ENCODE measurements at places on chromosomes 16 and 17.
A peak's percentile ranks its signal among the peaks of the same experiment; 100 is the strongest.

GRCh38 chr17:80237386-80237785 lies 17.2 kb downstream of the SLC26A11 start:
- DNase-seq, result no peak

- no peak for DNase-seq
Measured at GRCh38 chr17:70128727-70129238, 40.5 kb upstream of the KCNJ2 start.

DNA sequence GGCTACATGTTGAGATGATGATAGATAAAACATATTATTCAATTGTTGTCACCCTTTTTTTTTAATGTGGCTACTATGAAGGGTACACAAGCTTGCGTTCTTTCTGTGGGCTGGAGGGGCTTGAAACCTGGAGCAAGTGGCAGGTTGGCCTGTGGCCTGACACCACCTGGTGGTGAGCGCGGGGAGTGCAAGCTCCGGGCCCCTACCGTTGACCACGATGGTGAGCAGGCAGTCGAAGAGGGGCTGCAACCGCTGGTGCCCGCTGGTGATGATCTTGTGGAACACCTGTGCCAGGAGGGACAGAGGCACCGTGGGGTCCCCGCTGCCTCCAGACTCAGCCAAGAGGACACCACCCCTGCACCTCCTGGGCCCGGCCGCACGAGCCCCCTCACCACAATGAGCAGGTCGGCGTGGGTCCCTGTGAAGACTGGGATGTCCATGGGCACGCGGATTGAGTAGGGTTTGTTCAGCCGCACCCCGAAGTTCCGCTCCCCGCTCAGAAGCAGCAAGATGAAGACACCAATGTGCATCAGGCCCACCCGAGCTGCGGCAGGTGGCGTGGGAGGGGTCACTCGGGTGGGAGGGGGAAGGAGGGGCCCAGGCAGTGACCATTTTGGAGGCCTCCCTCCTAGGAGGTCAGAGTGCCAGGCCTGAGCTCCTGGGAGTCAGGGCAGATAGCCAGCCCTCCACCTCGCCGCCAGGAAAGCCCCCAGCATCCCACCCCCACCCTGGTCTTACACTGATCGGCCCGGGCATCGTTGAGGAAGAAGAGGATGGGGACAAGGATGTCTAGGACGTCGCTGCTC lies 14.4 kb downstream of the HID1 start:
- peak; percentile 25 for DNase-seq

DNA sequence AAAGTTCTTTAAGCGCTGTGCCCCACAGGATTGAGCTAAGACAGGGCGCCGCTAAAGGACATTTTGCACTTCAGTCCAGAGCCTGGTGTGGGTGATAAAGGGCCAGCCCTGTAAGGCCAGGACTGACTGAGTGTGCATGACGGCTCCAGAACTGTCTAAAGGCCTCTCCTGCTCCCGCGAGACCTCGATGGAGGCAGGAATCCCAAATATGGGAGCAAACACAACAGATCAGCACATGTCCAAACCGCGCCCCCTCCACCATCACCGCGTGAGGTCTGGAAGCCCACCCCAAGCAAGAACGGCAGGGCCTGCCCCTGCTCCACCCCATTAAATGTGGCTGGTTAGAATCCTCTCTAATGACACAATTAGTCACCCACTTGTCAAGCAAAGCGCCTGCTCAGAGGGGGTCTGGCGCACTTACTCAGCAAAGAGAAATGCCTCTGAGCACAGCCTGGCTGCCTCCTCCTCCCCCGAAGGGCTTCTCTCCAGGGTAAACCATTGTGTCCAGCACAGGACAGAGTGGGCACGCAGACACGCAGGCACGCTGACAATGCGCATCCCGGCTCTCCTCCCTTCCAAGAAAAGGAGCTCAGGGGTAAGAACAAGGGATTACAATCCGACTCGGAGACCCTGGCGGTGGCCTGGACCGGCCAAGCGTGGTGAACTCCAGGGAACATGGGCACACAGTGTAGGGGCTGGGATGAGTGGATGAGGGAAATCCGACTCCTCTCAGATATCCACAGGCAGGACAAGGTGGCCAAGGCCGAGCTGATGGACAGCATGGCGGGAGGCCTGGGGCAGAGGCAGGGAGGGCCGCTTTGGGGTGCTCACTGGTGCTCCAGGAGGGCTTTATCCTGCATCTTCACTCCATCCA lies 1.5 kb downstream of the MXRA7 start:
- DNase-seq, result peak; percentile 90

DNA sequence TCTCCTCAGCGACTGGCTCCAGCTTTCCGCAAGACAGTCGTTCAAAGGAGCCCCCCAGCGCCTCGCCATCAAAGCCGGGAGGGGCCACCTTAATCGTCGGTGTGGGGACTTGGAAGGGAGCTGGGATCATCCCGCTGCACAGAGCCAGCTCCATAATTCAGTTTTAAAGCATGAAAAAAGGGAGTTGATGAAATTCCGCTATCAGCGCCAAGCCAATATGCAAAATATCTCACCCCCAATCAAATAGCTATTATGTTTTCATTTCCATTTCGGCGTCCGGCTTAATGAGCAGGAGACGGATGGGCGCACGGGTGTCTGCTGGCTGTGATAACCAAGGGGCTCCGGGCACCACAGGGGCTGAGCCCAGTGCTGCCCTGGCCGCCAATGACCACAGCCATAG lies 27.7 kb downstream of the ZFPM1 start:
- no peak for DNase-seq

DNA sequence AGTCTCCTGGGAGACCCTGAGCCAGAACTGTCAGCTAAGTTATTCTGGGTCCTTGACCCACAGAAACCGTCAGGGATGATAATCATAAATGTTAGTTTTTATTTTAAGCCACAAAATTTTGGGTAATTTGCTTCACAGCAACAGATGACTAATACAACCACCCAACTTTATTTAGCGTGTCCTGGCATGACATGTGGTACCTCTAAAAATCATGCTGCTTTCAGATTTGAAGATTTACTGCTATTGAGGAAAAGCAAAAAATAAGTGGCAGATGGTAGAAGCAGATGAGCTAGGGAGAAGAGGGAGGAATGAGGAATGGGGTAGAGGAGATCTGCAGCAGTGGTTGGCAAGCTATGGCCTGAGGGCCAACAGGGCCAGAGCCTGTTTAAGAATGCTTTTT lies 90.4 kb downstream of the TMEM100 start:
- DNase-seq, result no peak

DNA sequence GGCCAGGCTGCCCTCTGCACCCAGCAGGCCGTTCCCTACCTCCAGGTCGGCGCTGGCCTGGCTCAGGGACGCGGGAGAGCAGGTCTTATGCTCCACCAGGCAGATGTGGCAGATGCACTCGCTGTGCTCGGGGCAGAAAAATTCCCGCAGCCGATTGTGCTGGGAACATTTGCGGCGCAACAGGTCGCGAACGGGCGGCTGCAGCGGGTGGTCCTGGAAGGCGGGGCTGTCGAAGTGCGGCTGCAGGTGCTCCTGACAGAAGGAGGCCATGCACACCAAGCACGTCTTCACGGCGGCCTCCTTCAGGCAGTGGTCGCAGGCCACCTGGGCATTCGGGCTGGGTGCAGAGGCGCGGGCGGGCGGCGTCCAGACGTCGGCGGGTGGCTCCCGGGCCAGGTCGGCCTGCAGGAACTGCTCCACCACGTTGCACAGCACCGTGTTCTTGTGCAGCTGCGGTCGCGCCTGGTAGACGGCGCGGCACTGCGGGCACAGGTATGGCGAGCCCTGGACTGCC lies 439 bp downstream of the TRIM25 start:
- DNase-seq, result no peak
